ENCODE measurements at places on chromosomes 5 and 9. TPM values are rescaled to one million over a fixed set of nuclear protein-coding genes. Genes with fewer than 3 reads are reported as not detected.
A peak's percentile ranks its signal among the peaks of the same experiment; 100 is the strongest.

GRCh38 chr5:140969880-140970279 lies 3.6 kb downstream of the PCDHAC2 start:
- DNase-seq: no peak

GRCh38 chr9:90727488-90727887 lies 74.1 kb upstream of the SYK start:
- DNase-seq: no peak

- DNase-seq: no peak
Measured at GRCh38 chr9:91647371-91647770, 223.7 kb upstream of the NFIL3 start.

- no peak for DNase-seq
Measured at GRCh38 chr5:111655169-111655924, 101.6 kb downstream of the NREP start.

- no peak for DNase-seq
Measured at GRCh38 chr5:138985256-138985655, 110.1 kb upstream of the LRRTM2 start.

DNA sequence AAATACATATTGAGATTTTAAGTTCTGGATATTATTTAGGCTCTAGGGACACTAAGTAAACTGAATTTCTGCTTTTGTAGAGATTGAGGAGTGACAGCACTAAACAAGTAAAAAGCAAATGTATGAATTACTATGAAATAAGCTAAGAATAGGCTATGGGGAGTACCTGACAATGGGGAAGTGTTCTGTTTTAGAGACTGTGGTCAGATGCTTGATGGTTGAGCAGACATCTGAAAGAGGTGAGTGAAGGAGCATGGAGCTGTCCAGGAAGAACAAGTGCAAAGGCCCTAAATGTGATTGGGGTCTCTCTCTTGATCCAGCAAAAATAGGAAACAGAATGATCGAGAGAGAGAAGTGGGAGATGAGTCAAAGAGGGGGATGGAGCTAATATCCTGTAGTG lies 111.7 kb downstream of the JAKMIP2 start:
- DNase-seq: no peak

DNA sequence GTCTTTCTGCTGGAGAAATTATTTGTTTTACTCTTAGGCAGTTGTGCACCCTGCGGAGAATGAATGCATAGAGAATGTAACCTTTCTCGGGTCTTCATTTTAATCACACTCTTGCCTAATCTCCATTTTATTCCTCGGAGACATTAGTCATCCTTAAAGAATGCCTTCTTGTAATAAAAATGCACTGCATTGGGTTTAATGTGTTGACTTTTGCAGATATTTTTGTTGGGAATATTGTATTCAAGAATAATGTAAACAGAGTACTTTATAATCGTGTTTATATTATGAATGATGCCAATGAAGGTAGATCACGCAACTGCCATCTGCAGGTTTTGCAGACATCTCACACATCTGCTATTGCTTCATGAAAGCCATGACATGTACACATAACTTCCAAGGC lies 1093.9 kb upstream of the CDH6 start:
- DNase-seq: no peak

DNA sequence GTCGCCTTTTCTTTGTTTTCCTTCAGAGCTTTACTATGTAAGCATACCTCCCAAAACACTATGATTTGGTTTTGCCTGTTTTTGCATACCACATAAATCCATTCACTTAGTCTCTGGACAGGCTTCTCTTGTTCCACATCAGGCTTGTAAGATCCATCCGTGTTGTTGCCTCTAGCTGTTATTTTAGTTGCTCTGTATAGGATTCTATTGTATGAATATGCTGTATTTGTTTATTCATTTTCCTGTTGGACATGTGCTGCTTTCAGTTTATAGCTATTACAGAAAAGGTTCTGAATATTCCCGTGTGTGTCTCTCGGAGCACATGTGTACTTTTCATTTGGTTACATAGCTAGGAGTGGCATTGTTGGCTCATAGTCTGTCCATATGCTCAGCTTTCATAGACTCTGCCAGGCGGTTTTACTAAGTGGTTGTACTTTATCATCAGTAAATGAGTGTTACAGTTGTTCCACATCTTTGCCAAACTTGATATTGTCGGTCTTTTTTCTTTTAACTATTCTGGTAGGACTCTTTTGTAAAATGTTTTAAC lies 41.8 kb downstream of the NUP214 start:
- no peak for DNase-seq

GRCh38 chr9:19785230-19785629 lies 3.6 kb downstream of the SLC24A2 start:
- no peak for DNase-seq

GRCh38 chr5:446883-447263 lies 3.9 kb downstream of the EXOC3 start:
- DNase-seq: no peak

DNA sequence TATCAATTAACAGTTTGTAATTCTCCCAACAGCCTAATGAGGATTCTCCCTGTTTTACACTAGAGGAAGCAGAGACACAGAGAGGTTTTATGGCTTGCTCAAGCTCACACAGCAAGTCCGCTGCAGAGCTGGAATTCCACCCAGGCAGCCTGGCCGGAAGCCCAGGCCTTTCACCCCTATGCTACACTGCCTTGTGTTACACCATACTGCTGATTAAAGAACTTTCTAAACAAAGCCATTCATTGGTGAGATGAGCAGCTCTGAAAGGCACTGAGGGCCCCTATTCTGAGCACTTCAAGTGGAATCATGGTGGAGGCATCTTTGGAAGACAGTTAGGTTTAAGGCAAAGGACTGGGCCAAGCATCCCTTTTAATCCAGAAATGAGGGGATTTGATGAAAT lies 14.7 kb upstream of the LARP1 start:
- DNase-seq: no peak

GRCh38 chr5:176541338-176542134 lies 4.3 kb upstream of the RNF44 start:
- DNase-seq: peak; percentile 82

GRCh38 chr9:33233626-33234342 lies 6.2 kb upstream of the SPINK4 start:
- DNase-seq: no peak

GRCh38 chr9:91131433-91131839 lies 230.3 kb downstream of the AUH start:
- DNase-seq: peak; percentile 82

DNA sequence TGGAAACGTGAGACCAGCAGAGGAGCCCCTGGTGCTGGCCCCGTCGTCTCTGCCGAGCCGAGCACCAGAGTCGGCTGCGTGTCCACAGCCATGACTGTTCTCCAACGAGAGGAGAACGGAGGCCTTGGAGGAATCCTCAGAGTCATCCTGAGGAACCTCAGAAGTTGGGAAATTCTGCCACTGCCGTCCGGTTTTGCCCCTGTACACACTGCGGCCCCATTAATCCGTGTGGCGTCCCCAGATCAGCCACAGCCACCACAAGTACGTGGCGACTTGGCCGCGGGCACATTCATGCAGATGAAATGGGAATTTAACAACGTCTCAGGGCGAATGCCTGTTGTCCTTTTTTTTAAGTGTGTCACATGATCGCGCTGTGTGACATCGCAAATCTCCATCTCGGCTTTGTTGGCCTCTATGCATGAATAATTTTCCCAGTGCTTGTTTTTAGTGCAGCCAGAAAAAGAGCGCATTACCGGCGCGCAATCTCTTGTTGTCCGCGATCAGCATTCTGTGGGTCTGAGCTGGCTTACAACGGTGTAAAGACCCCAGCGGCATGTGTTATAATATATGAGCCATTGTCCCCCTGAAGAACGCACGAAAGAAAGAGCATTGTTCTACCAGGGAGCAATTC lies 323.0 kb upstream of the IRX4 start:
- peak; percentile 0 for DNase-seq

GRCh38 chr9:83218411-83219090 lies 155.6 kb upstream of the RASEF start:
- DNase-seq: no peak

DNA sequence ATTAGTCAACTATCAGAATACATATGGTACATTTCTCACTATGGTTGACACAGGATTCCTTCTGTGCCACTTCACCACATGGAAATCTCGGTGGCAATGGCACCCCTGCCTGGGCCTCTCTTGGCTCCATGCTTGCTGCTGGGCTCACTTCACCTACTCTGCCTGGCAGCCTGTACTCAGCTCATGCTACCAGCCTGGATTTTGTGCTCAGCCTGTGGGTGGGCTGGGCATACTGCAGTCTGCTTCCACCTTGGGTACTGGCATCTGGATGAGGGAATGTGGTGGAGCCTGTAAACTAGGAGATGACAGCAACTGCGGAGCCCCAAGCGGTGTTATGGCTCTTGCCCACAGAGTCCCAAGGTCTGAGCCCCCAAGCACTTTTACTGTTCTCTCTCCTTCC lies 604.1 kb downstream of the MTRR start:
- no peak for DNase-seq

GRCh38 chr9:107948601-107949000 lies 459.0 kb upstream of the KLF4 start:
- DNase-seq: no peak

DNA sequence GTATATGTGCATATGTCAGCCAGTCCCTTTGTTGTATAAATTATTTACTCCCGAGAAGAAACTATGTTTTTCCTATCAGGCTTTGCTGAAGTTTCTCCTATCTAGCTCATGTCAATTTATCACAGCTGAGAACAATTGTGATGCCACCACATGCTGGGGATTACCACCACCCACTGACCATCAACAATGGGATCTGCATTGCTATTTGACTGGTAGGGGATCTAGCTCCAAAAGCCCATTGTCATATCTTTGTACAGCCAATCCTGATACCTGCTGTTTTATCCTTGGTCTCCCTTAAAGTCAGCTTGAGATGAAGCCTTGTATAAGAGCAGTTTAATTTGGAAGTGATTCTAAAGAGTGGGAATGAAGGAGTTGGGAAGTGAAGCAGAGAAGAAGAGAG lies 53.9 kb upstream of the KCNN2 start:
- DNase-seq: no peak

DNA sequence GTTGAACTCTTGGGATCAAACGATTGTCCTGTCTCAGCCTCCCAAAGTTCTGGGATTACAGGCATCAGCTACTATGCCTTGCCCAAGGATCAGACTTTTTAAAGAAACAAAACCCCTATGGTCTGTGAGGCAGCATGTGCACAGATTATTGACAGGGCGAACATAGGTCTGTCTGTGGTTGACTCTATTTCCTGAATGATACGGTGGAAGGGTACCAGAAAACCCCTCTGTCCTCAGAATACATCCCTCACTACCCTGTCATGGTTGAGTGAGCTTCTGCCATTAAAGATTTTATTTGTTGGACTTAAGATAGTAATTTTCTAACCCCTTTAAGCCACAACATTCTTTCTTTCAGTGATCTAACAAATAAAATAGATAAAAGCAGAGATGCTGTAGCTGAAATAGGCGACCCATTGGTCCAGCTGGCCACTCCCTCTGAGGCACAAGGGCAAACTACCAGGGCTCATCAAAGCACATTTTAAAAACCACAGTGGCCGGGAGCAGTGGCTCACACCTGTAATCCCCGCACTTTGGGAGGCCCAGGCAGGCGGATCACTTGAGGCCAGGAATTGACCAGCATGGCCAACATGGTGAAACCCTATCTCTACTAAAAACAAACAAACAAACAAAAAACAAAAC lies 84.9 kb upstream of the ANKRD55 start:
- no peak for DNase-seq

DNA sequence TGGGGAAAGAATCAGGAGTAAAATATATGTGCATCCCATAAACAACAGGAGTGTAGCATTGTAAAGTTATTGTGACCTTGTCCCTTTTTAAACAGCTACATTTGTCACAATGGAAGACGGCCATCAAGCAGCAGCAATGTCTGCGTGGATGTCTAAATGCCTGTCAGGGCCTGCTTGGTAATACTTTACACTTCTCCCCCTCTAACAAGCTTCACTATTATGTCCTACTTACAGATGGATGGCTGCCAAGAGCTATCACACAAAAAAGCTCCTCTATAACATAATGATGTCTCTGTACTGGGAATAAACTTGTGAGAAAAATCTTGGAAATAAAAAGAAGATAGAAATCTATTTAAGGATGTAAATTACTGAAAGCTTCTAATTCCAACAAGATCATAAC lies 213.0 kb downstream of the FBXL17 start:
- no peak for DNase-seq

- DNase-seq: no peak
Measured at GRCh38 chr9:72396247-72397091, 31.5 kb upstream of the ZFAND5 start.

RANBP17 gene
- total RNA-seq: not detected

SPINK4 gene
- total RNA-seq: not detected

PRRT1B gene
- total RNA-seq: not detected

TMC1 gene
- not detected for total RNA-seq

NOXA1 gene
- 0.46 TPM for total RNA-seq

ADAMTSL2 gene
- total RNA-seq: not detected

PCDHGB5 gene
- not detected for total RNA-seq

ANKRA2 gene
- 19.3 TPM for total RNA-seq

QRFP gene
- total RNA-seq: not detected

Measured in activated CD4-positive, alpha-beta T cell treated with anti-CD3 and anti-CD28 coated beads, Interleukin-2, amount 10 ng/mL, durations not matched to agents 7 days and 5 days (primary cell).